NT2/D1 (cell line): ENCODE measurements at places on chromosomes 6 and 20.

DNA sequence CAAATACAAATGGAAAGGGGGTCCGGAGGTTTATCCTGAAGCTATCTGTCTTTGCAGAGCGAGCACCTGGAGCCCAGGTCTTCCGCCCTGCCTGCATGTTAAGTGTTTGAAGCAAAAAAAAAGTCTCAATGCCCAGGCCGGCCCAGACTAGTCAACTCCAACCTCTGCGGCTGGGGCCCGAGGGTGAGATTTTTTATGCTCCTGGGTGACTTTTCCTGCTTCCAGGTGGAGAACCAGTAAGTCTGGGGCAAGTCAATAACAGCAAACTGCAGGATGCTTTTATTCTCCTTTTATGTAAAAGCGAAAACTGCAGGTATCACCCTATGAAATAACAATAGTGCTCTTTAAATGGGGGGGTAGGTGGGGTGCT lies 2.0 kb upstream of the ZBP1 start:
- no peak for DNase-seq

- DNase-seq: no peak
Measured at GRCh38 chr20:51426718-51427650, 115.5 kb downstream of the NFATC2 start.

DNA sequence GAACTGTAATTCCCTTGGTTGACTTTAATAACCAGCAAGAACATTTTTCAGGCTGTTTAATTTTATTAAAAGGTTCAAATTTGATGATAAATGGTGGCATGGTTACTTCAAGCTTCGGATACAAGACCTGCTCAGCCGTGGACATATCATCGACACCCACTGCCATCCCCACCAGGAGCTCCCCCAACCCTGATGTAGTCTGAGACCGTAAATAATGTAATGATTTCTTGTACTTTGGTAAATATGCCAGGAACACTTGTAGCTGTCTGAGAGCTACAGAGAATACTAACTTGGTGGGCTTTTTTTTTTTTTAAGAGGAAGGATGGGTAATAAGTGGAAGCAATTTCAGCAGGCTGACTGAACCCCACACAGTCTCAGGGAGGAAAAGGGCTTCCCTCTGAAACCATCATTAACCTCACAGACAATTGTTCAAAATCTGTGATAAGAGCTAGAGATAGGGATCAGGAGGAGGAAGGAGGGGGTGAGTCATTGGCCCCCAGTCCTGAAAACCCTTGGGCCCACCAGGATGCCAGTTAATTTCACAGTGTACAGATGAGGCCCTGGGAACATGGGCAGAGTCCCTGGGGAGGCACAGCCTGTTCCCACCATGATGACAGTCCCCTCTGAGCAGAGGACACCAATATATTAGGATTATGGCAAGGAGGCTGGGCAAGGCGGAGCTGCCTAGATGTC lies 56.0 kb downstream of the APCDD1L start:
- no peak for DNase-seq

GRCh38 chr6:52595796-52596130 lies 18.9 kb upstream of the TRAM2 start:
- DNase-seq: no peak

GRCh38 chr20:433300-433975 lies 25.3 kb downstream of the RBCK1 start:
- DNase-seq: no peak

GRCh38 chr6:39050453-39051112 lies 2.0 kb downstream of the GLP1R start:
- DNase-seq: no peak
